Pulmonary artery endothelial cell (primary cell): ENCODE measurements at places on chromosomes 3 and 15. TPM values are rescaled to one million over a fixed set of nuclear protein-coding genes. Genes with fewer than 3 reads are reported as not detected.

The C3orf49 gene
- total RNA-seq, result not detected in 2 replicates

The SIDT1 gene
- not detected in 2 replicates for total RNA-seq

The STAB1 gene
- 189 and 237 TPM in 2 replicates for total RNA-seq

The NECTIN3 gene
- 36.9 and 64.5 TPM in 2 replicates for total RNA-seq

The APH1B gene
- 13.5 and 14.3 TPM in 2 replicates for total RNA-seq

The ZNF502 gene
- total RNA-seq, result 3.6 and 3.7 TPM in 2 replicates

The RTP3 gene
- 0.07 TPM in 1 of 2 replicates, not detected in the other for total RNA-seq

The CPN2 gene
- total RNA-seq, result not detected in 2 replicates

The ARHGAP11A gene
- 22.9 and 35.9 TPM in 2 replicates for total RNA-seq

The SNTN gene
- not detected in 2 replicates for total RNA-seq

The SI gene
- not detected in 2 replicates for total RNA-seq

The CD200R1L gene
- not detected in 2 replicates for total RNA-seq

The NR2E3 gene
- total RNA-seq, result 0.11 TPM in 1 of 2 replicates, not detected in the other

The EIF4E3 gene
- total RNA-seq, result 2.3 and 2.4 TPM in 2 replicates

The AADACL2 gene
- total RNA-seq, result not detected in 2 replicates

The ARID3B gene
- 1.5 and 2.4 TPM in 2 replicates for total RNA-seq

The LRRC3B gene
- not detected in 2 replicates for total RNA-seq

The PARP9 gene
- total RNA-seq, result 16.8 and 23.5 TPM in 2 replicates

The OIP5 gene
- 7.3 and 13.2 TPM in 2 replicates for total RNA-seq

The TRH gene
- total RNA-seq, result not detected in 2 replicates

The NRROS gene
- total RNA-seq, result 2.0 and 4.8 TPM in 2 replicates

The SKOR1 gene
- 0.07 TPM in 2 replicates for total RNA-seq

The ST8SIA2 gene
- not detected in 2 replicates for total RNA-seq

The MASP1 gene
- total RNA-seq, result 0.20 and 0.46 TPM in 2 replicates

The GOLGA6D gene
- total RNA-seq, result not detected in 2 replicates

The TEX9 gene
- 1.2 and 1.6 TPM in 2 replicates for total RNA-seq

The GP5 gene
- total RNA-seq, result 0.07 TPM in 2 replicates

The AKAP13 gene
- total RNA-seq, result 57.7 and 71.8 TPM in 2 replicates

The ARL13B gene
- total RNA-seq, result 8.8 and 13.7 TPM in 2 replicates

The GOLGA6B gene
- not detected in 2 replicates for total RNA-seq

The FAM131A gene
- 40.4 and 44.6 TPM in 2 replicates for total RNA-seq

The ASB14 gene
- under 0.01 TPM in 1 of 2 replicates, not detected in the other for total RNA-seq

The IMPG2 gene
- 0.33 and 0.78 TPM in 2 replicates for total RNA-seq

The GOLGA8O gene
- total RNA-seq, result 0.20 and 0.53 TPM in 2 replicates

The DUOX2 gene
- not detected in 2 replicates for total RNA-seq

The NRG4 gene
- not detected in 2 replicates for total RNA-seq

The THPO gene
- 0.07 TPM in 1 of 2 replicates, not detected in the other for total RNA-seq

The DPPA4 gene
- not detected in 2 replicates for total RNA-seq

The MYO5C gene
- total RNA-seq, result 6.9 and 10.4 TPM in 2 replicates

The MESP2 gene
- total RNA-seq, result 0.14 TPM in 1 of 2 replicates, not detected in the other

The USP8 gene
- 43.2 and 48.8 TPM in 2 replicates for total RNA-seq

The MKRN2OS gene
- not detected in 2 replicates for total RNA-seq

The GOLGA6L9 gene
- total RNA-seq, result 0.79 and 2.5 TPM in 2 replicates

The HHLA2 gene
- not detected in 2 replicates for total RNA-seq

The ADCY5 gene
- total RNA-seq, result 0.07 and 0.28 TPM in 2 replicates

The CFAP20DC gene
- total RNA-seq, result 1.1 and 2.3 TPM in 2 replicates

The NANOGP8 gene
- total RNA-seq, result not detected in 2 replicates

The GUCA1C gene
- not detected in 2 replicates for total RNA-seq

The HDC gene
- total RNA-seq, result not detected in 2 replicates

The NPAP1 gene
- not detected in 2 replicates for total RNA-seq

The STRC gene
- under 0.01 TPM in 2 replicates for total RNA-seq

The PTX3 gene
- total RNA-seq, result 1,084 and 1,117 TPM in 2 replicates

The BDH1 gene
- total RNA-seq, result 2.5 and 3.8 TPM in 2 replicates

The FOXL2NB gene
- 0.04 TPM in 1 of 2 replicates, not detected in the other for total RNA-seq
